ENCODE measurements at places on chromosomes 2 and 18.

DNA sequence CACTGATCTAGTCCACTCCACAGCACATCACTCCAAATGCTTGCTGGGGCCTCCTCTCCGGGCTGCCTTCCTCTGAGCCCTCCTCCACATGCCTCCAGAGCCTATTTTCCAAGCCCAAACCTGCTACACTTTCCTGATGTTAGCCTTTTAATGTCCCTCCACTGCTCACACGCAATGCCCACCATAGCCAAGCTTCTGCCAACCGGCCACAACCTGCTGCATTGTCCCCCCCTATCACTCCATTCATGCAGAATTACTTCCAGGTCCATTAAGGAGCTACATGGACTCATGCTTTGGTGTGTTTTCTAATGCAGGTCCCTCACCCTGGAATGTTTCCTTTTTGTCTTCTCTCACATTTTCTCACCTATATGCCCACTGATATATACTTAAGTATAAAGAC is 129.3 kb downstream of the MARCHF4 start:
- DNase-seq: no peak

DNA sequence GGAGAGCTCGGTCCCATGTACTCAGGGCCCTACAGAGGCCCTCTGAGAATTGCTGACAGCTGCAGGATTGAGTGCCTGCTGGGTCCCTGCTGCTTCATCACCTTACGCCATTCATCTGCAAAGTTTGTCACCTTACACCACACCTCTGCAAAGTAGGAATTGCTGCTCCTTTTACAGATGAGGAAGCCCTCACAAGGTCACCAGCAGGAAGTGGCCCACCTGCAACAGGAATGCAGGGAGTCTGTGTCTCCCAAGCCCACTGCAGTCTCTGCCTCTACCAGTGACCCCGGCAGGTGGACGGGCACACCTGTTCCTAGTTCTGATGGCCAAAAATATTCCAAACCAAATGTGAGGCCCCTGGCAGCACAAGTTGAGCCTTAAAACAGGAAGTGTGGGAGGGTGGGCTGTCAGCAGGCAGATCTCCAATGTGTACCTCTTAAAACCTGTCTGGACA is 441.4 kb downstream of the NBAS start:
- no peak for DNase-seq

DNA sequence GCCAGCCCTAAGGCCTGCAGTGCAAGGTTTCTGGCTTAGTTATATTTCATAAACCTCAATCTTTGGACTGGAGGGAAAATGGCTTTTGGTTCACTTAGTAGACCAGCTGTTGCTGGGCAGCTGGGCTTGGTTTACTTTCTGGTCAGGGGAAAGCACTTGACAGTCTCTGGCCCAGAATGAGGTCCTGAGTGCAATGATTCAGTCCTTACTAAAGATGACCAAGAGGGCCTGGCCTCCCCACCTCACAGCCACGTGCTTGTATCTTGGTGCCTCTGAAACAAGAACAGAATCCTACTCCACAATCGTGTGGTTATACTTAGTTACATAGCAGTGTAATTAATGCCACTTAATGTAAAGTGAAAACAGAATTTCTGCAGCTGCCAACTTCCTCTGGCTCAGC is 325.5 kb upstream of the MEIS1 start:
- DNase-seq: no peak

- DNase-seq: no peak
Measured at GRCh38 chr2:157971702-157972101, 95.6 kb upstream of the ACVR1 start.

DNA sequence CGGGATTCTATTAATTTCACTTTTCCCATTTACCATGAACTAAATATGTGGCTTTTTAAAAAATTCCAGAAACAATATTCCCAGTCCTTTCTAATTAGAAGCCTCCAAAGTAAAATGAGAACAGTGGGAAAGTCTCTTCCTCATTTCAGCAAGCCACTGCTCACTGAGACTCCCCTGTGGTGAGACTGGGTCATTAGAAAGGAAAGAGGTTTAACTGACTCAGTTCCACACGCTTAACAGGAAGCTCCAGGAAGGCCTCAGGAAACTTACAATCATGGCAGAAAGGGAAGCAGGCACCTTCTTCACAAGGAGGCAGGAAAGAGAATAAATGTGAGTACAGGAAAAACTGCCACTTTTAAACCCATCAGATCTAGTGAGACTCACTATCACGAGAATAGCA is 258.9 kb upstream of the CHAC2 start:
- DNase-seq: no peak

- no peak for DNase-seq
Measured at GRCh38 chr2:56687169-56687568, 503.4 kb downstream of the CCDC85A start.

DNA sequence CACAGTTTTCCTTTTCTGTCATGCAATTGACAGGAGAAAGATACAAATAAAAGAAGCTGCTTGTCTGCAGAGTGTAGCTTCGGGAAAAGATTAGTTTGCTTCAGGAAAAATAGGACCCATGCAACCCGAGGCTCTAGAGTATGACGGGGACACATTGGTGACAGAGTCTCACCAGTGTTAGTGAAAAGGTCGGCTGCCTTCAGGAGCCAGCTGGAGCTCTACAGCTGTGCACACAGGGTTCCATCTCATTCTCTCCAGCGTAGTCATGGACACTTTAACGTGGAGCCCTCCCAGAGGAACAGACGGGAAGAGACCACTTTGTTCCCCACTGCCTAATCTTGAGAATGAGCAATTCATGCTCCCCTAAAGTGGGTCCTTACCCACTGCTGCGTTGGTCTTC is 42.9 kb downstream of the FECH start:
- DNase-seq: no peak

DNA sequence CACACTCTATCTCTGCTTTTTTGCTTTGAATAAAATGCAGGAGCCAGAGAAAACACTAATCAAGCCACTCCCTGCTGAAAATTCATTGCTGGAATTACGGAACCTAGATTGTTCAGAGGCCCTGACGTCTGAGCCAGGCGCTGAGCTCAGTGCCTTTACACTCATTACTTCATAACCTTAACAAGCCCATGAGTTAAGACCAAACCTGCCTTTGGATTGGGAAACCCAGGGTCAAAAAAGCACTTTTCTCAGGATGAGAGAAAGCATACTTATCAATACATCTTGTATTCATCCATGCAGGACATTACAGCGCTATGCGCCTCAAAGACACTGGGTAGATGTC is 762 bp downstream of the INO80C start:
- no peak for DNase-seq

- DNase-seq: no peak
Measured at GRCh38 chr2:103656558-103656957, 894.7 kb downstream of the TMEM182 start.

DNA sequence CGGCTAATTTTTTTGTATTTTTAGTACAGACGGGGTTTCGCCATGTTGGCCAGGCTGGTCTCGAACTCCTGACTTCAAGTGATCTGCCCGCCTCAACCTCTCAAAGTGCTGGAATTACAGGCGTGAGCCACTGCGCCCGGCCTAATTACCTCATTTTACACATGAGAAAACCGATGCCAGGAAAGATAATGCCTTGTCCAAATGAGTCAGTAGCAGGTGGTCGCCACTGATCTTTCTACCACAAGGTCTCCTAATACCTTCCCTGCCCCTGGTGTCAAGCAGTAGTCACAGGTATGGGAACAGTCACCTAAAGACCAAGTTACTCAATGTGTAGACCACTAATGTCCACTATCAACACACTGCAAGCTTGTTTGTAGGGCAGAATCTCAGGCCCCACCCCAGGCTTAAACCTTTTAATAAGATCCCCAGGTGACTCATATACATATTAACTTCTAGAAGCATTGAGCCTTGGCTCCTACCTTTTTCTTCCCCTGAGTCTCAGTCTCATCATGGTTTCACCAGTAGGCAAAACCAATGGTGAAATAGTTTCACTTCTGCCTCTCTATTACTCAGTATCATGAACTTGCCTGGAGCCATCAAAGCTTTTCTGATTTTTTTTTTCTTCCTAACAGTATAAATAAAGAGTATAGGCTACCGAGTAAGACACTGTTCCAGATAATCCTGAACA is 6.9 kb upstream of the EPB41L5 start:
- no peak for DNase-seq

DNA sequence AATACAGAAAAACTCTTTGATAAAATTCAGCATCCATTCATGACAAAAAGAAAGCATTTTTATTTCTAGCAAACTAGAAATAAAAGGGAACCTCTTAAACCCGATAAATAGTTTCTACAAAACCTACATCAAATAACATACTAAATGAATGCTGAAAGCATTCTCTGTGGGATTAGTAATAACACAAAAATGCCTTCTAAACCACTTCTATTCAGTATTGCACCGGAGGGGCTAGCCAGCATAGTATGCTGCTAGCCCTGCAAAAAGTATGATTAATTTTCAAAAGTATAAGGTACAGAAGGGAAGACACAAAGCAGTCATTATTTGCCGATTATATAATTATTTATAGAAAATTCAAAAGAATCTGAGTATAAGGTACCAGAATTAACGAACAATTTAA is 145.2 kb downstream of the DTNB start:
- no peak for DNase-seq

GRCh38 chr2:229150317-229150716 is 120.8 kb downstream of the PID1 start:
- no peak for DNase-seq

DNA sequence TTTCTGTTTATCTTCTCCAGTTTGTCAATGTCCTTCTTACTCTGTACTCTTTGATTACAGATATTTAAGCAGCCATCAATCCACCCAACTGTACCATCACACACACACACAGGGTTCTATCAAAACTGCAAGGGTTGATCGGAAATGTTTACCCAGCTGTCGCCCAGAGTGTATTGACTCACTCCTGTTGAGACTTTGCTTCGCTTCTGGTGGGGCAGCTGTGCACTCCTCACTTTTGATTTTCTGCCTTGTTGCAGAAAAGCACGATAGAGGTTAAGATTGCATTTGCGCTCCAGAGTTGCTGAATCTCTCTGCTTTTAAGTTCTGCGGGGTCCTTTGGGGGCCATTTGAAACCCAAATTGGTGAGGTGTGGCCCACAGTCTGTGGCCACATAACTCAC is 216.2 kb downstream of the SETBP1 start:
- DNase-seq: no peak

GRCh38 chr18:27724362-27724761 is 452.6 kb downstream of the CDH2 start:
- DNase-seq: no peak

DNA sequence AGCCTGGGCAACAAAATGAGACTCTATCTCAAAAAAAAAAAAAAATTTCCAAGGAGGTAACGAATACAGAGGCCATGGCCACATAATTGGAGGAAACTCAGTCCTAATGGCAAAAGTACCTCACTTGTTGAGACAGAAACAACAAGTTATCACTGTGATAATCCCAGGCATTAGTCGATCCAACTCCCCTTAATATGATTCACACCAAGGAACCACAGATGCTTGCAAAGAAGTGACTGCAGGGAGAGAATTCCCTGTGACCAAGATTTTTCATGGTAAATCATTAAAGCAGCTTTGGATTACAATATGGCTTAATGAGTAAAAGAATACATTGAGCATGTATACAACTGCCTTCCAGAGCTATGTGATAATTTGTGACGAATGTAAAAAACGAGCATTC is 80.4 kb upstream of the RNU4ATAC start:
- no peak for DNase-seq

DNA sequence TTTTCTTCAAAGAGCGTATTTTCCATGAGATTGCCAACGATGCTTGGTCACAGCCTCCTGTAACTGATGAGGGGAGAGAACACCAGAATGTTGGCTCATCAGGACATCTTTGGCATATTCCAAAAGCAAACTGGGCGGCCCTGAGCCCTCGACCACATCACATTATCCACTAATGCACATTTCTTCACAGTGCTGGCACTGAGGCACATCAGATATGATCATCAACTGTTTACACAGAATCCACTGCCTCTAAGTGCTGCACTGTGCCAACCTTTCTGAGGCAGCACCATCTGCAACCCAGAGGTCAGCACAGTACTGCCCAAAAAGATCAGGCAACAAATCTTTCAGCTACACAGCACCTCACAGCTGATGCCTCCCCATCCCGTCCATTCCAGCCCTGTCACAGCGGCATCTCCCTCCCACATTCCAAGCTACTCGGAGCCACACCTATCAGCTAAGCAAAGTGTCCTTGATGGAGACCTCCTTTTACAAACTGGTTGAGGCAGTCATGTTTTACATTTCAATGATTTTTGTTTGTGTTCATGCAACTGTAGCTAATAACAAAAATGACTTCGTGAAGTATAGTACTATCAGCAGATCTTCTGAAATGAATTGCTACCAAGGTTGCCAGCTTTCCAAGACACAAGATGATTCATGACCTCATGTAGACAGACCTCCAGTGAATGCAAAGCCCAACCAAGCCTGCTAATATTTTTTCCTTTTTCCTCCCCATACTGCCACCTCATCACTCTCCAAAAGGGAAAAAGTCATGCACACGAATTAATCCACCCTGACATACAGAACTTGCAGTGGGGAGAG is 32.3 kb downstream of the MYO5B start:
- DNase-seq: no peak

GRCh38 chr2:105636109-105636740 is 108.5 kb upstream of the NCK2 start:
- no peak for DNase-seq

DNA sequence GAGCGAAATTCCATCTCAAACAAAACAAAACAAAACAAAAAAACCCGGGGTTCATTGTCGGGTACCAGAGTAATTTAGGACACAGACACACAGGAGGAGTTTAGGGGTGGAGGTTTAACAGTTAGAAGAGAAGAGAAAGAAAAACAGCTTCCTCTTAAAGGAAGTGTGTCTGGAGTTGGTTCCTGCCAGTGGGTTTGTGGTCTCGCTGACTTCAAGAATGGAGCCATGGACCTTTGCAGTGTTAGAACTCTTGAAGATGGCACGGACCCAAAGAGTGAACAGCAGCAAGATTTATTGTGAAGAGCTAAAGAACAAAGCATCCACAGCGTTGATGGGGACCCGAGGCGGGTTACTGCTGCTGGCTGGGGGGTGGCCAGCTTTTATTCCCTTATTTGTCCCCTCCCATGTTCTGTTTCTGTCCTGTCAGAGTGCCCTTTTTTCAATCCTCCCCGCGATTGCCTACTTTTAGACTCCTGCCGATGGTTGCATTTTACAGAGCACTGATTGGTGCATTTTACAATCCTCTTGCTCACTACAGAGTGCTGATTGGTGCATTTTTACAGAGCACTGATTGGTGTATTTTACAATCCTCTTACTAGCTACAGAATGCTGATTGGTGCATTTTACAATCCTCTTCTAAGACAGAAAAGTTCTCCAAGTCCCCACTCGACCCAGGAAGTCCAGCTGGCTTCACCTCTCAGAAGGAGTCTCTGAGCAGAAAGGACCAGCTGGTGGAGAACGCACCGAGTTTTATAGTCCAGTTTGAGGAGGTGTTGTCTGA is 28.7 kb upstream of the ATP8B1 start:
- DNase-seq: no peak

All from activated naive CD4-positive, alpha-beta T cell treated with anti-CD3 and anti-CD28 coated beads, Interleukin-2, amount 50 U/mL, for 16 hours (primary cell).